Gastroesophageal sphincter (tissue), 4 donors: ENCODE measurements at places on chromosomes 1 and 21.

DNA sequence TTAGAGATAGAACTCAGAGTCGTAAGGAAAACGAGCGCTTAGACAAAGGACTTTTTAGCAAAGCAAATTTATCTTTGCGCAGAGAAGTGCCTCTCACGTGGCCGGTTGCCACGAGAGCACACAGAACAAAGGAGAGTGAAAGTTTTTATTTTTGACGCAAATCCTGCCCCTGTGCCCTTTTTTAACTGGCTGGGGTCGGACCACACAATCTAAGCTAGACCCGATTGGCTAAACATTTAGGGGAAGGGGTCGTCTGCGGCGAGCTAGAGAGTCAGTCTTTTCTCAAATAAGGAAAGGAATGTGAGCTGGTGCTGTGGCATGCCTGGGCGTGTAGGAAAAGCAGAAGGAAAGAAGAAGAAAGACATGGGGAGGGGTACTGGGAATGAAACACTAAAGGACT lies 2.4 kb downstream of the KRTAP10-2 start:
- no peak for ATAC-seq

DNA sequence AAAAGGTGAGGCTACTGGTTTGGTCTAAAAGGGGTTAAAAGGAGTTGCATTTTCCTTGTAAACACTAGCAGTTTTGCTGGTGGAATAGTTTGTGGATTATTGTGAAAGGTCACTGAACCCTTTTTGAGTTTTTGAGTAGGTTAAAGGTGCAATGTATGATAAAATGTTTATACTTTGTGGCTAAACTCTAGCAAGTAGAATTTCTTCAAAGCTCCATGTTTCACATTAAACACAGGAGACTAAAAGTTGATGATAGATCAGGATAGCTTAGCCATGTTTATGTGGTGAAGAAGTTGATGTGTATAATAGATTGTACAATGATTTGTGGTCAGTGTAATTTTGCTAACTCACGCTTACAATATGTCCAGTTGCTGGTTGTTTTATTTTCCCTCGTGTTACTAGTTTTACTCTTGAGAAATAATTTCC lies 13.1 kb downstream of the ZNF326 start:
- ATAC-seq, result no peak

DNA sequence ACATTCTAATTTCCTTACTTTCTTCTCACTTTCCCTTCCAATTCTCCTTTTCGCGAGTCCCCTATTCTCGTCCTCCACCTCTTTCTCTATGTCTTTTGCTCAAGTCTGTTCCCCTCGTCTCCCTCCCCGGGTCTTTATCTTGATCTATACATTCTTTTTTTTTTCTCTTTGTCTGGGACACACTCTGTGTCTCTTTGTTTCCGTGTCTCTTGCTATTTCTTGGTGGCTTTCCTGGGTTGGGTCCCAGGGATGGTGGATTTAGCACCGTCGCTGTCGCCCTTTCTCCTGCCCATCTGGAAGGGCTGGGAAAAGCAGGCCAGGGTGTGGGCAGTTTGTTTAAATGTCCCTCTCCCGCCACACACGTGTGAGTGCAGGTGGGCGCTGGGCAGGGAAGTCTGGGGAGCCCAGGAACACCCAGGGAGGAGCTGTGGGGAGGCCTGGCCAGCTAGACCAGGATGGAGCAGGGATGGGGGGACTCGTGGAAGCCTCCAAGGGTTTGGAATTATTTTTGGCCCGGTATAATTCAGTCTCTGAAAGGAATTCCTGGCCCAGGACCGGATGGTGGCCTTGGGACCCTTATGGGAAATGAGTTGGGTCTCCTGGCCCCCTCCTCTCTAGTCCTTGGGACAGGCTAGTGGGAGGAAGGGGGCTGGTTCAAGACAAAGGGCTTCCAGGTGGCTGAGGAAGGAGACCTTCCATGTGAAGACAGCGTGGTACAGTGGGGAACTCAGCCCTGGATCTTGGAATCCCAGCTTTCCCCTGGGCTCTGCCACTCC lies 9.5 kb upstream of the ID3 start:
- peak; percentile 37 for ATAC-seq

DNA sequence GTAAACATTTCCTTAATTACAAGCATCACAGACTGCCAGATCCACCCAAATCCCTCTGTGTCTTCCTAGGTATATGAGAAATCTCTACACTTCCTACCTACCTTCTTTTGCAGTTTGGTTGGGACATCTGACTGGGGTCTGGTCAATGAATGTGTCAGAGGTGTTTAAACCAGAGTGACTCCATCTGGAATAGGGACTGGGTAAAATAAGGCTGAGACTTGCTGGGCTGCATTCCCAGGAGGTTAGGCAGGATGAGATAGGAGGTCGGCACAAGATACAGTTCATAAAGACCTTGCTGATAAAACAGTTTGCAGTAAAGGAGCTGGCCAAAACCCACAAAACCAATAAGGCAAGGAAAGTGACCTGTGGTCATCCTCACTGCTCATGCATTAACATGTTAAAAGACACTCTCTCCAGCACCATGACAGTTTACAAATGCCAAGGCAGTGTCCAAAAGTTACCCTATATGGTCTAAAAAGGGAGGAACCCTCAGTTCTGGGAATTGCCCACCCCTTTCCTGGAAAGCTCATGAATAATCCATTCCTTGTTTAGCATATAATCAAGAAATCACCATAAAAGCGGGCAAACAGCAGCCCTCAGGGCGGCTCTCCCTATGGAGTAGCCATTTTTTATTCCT lies 87.4 kb upstream of the BACE2 start:
- ATAC-seq, result no peak

DNA sequence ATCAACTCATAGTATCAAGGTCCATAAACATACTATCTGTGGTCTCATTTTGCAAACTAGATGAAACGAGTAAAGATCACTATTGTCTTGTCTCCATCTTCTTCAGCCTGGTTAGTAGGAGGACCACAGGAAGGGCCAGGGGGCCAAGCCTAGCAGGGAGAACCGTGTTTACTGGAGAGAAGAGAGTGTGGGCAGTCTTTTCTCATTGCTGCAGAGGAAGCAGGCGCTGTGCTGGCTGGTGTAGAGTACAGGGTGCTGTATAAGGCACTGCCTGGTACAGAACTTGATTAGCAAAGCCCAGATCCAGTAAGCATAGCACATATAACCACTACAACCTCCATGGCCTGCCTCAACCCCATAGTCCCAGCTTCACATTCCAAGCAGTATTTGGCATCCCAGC lies 10.0 kb upstream of the B4GALT3 start:
- ATAC-seq, result no peak

DNA sequence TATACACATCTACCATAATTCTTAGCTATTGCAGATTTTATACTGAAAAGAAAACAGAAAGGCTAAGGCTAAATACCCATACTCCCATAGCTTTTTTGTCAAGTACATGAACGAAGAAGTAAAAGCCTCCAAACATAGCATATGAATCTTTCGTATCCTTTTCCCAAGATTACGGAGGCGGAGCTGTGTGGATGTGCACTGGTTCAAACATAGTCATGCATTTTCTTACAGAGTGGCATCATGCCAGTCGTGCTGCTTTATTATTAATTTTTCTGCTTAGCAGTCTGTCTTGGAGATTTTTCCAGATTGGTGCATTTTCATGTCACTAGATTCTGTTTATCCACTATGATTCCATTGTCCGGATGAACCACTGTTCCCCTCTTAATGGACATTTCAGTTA lies 118.7 kb upstream of the RUNX3 start:
- no peak for ATAC-seq

GRCh38 chr1:38257374-38257773 lies 210.8 kb upstream of the POU3F1 start:
- no peak for ATAC-seq

DNA sequence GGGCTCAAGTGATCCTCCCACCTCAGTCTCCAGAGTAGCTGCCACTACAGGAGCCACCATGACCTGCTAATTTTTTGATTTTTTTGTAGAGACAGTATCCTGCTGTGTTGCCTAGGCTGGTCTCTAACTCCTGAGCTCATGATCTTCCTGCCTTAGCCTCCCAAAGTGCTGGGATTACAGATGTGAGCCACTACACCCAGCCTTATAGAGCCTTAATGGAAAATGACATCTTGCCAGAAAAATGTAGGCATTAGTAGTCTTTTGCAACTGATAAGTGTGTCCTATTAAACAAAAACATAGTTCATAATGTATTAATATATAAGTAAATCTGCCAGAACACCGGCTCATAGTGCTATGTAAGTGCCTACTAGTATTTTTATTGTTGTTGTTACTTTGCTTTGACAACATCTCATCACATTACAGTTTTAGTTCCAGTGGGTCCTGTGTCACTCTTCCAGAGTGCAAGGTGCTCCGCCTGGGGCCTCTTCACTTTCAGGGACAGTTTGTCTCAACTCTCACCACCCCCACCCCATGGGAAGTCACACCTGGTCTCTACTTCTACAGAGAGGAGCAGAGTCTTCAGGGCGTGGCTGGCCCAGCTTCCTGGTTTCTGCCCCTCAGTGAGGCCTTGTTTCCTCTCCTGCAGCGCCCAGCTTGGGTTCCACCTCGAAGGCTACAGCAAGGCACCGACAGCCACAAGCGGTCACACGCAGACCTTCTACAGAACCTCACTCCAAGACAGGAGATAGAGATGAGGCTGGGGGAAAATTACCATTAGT lies 30.1 kb downstream of the RHOU start:
- ATAC-seq, result no peak

GRCh38 chr1:209266590-209267205 lies 316.8 kb upstream of the CAMK1G start:
- no peak for ATAC-seq

- no peak for ATAC-seq
These were observed 192.6 kb downstream of the NFIA start for GRCh38 chr1:61274939-61275338.

DNA sequence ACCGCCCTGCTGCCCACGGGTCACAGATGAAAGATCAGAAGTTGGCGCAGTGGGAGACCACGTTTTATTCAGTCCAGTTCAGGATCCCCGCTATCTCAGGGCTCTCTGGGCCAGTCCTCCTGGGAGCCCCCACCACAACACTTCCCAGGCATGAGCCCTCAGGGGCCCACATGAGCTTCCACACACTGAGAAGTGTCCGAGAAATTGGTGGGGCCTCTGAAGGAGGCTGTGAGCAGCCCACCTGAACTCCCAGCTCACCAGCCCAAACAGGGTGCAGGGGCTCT lies 12.1 kb downstream of the TRIM46 start:
- ATAC-seq, result no peak

DNA sequence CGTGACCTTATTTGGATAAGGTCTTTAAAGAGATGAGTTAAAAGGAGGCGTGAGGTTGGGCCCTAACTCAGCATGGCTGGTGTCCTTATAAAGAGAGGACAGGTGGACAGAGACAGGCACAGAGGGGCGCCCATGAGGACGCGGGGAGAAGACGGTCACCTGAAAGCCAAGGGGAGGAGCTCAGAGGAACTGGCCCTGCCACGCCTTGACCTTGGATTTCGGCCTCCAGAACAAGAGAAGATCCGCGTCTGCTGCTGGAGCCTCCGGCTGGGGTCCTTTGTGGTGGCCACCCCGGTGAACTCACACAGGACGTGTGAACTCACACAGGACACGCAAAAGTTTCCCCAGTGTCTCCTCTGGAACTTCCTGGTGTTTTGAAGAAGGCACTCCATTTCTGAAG lies 122.7 kb downstream of the SIK1 start:
- no peak for ATAC-seq

- no peak for ATAC-seq
These were observed 7.9 kb downstream of the TCHH start for GRCh38 chr1:152107031-152107983.

DNA sequence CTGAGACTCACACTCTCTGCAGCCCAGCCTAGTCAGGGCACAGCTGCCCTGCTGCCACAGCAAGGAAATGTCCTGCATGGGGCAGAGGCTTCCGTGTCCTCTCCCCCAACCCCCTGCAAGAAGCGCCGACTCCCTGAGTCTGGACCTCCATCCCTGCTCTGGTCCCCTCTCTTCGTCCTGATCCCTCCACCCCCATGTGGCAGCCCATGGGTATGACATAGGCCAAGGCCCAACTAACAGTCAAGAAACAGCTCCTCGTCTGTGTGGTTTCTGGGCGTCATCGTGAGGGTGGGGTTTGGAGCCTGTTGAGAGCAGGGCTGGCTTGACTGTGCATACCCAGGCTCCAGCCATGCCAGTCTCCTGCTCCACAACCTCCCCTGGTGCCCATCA lies 19.5 kb downstream of the FAAH start:
- ATAC-seq, result no peak

DNA sequence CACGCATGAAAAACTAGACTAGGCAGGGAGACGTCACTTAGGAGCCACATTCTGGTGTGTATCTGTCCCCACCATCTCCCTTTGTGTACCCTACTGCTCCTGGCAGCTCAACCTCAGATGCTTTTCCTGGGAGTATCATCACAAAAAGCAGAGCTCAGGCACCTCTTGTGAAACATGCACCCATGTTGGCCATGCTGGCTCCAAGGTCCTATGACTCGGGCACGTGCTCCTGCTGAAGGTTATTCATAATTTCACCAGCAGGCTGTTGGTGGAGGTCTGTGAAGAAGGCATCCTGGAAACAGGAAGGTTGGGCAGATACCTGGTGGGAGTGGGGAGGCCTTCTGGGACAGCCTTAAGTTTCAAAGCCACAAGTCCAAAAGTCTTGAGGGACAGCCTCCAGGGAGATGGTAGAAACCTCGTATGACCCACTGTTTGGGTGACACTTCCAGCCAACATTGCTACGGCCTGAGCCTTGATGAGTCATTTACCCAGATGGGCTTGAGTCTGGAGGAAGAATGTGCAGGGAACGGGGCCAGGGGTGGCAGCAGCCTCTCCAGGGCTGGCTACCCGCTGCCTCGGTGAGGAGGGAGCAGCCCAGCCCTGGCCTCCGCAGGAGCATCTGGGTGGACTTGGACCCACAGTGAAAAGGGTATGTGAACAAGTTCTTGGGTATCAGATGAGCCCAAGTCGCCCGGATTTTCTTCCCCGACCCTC lies 75.8 kb downstream of the PGBD5 start:
- ATAC-seq, result no peak

- ATAC-seq, result no peak
These were observed 68.2 kb downstream of the IGSF21 start for GRCh38 chr1:18175530-18176377.

DNA sequence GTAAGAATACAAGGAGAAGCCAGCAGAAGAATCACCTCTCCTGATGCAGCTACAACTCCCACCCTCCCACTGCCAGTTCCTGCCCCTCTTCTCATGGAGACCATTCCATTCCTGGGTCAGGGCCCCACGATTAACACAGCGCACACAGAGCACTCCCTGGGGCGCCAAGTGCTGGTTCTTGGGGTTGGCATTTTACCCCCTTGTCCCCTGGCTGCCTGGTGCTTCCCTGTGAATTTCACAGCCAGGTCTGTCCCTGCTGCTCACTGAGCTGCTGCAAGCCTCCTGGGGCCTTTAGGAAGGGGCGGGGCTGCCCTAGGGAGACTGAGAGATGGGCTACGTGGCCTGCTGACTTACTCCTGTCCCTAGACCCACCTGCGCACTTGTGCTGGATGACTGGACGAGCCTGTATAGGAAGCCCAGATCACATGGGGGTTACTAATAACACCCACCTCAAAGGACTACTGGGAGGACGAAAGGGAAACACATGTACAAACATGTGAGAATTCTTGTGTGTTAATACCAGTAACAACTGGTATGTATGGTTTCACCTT lies 4.8 kb downstream of the ZNF672 start:
- no peak for ATAC-seq
